ENCODE measurements at places on chromosomes 7 and 10. TPM values are rescaled to one million over a fixed set of nuclear protein-coding genes. Genes with fewer than 3 reads are reported as not detected.

Gene CNNM1
- total RNA-seq, result 3.5 TPM

GRCh38 chr7:7764520-7765396, 46.4 kb upstream of the RPA3 start:
- DNase-seq, result no peak

Gene GALNT17
- not detected for total RNA-seq

DNA sequence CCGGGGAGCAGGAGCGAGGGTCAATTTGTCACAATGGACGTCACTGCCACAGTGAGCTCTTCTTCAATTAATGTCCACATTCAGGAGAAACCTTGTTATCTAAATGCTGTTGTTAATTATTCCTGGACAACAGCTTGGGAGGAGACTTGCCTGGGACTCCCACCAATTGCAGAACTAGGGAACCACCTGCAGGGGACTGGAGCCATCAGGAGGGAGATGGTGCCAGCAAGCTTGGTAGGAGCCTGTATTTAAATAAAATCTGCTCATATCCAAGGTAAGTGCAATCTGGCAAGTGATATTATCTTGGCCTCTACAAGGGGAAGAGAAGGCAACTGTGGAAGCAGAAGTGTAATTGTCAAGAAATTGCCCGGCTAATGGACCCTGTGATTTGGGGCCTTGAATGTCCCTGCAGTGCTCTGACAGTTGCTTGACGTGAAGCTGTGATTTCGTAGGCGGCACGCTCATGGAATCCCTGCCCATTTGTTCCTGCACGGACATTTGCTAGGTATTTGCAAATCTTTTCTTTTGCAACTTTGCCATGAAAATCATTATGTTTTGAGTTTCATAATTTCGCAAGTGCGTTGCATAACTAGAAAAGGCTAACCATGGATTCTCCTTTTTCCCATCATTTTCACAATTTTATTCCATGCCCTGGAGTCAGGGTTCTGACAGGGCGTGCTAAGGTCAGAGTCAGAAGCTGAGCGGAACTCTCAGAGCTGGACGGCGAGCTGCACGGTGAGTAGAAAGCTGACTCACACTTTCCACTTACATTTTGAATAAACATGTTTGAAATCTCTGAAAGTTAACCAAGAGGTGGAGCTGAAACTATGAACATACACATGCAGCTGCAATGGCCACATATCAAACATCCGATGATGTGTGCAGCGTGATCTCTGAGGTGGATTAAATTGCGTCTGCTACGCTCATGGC, 84.9 kb upstream of the TCERG1L start:
- peak; percentile 0 for DNase-seq

DNA sequence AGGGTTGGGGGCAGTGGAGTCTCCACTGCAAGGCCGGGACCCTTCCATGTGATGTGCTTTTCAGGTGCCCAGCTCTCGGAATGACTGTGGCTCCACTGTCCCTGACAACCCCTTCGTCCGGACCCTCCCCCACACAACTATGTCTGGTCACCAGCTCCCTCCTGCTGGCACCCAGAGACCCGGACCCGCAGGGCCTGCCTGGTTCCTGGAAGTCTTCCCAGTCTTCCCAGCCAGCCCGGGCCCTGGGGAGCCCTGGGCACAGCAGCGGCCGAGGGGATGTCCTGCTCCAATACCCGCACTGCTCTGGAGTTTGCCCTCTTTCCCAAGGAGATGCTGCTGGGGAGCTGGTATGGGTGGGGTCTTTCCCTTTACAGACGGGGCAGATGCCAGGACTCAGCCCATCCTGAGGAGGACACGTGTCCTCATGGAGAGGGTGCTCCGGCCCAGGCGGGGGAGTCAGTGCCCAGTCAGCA, 5.5 kb downstream of the ATP6V0E2 start:
- DNase-seq, result no peak
